Fibroblast of skin of abdomen (primary cell): ENCODE measurements at places on chromosomes 7 and 10.

- DNase-seq, result peak; percentile 82
Observed at GRCh38 chr10:29849126-29849833, 210.1 kb downstream of the JCAD start.

DNA sequence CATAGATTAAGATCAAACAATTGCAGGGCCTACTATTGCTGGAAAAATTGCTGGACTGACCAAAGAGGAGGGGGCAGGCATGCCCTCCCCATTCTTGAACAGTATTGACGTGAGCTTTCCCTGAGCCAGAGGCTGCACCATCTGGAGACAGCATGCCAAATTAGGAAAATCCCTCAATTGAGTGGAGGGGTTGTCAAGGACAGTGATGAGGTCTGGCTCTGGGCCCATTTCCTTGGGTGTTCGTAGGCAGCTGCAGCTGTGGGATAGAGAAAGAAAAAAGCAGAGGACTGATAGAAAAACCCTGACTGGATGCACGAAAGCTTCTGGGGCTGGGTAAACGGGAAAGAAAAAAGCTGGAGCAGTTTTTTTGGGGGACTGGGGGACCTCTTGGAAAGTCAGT is 22.8 kb upstream of the ORC5 start:
- peak; percentile 70 for DNase-seq

GRCh38 chr10:15719899-15720634 is at the start of gene ITGA8:
TSS of gene ITGA8 (minus strand) at chr10:15719922. CDS start at chr10:15719771, 151 bp downstream.
- peak; percentile 44 for DNase-seq

DNA sequence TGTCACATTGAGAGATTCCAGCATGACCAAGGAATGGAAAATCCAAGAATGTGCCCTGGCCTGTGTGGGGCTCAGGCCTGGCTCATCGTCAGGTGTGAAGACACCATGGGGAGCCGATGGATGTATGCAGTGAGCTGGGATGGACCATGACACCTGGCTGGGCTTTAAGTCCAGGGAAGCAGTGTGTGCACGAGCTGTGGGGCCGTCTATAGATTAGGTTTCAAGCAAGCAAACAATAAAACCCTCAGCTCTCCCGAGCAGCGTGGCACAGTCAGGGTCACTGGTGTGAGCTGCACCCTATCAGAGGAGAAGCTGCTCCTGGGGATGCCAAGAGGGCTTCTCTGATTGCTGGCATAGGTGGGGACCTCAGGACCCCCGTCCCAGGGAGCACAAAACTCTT is 50.5 kb upstream of the DLG5 start:
- DNase-seq, result no peak

DNA sequence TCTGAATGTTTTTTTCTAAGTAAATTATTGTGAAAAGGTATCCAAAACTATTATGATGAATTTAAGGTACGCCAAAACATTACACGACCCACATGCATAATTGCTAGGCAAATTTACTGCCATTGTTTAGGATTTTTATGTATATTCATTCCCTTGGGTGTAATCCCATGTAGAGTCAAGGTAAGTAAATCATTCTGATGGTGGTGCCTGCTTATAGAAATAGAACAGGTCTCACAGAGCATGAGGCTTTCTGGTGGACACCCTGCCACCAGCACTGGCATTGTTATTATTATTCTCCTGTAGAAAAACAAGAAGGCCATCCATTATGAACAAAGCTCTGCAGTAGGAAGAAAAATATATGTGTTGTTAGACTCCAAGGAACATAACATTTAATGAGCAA is 111.7 kb upstream of the ZNF804B start:
- DNase-seq, result no peak

- DNase-seq, result no peak
Observed at GRCh38 chr10:94645285-94645684, 38.2 kb upstream of the CYP2C18 start.

DNA sequence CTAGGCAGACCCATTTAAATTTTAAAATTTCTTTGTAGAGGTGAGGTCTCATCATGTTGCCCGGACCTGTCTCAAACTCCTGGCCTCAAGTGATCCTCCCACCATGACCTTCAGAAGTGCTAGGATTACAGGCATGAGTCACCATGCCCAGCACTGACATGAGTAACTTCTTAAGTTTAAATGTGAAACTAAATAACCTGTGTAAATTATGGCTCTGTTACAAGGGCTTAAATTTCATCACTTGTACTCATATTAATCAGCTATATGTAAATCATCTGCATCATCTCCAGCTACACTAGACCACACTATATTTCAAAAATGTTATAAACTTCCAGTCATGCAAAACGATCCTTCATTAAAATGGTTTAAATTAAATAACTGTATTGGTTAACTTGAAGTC is 56.1 kb downstream of the ATAD1 start:
- peak; percentile 76 for DNase-seq

- DNase-seq, result no peak
Observed at GRCh38 chr10:97018251-97019212, 167.2 kb downstream of the SLIT1 start.

DNA sequence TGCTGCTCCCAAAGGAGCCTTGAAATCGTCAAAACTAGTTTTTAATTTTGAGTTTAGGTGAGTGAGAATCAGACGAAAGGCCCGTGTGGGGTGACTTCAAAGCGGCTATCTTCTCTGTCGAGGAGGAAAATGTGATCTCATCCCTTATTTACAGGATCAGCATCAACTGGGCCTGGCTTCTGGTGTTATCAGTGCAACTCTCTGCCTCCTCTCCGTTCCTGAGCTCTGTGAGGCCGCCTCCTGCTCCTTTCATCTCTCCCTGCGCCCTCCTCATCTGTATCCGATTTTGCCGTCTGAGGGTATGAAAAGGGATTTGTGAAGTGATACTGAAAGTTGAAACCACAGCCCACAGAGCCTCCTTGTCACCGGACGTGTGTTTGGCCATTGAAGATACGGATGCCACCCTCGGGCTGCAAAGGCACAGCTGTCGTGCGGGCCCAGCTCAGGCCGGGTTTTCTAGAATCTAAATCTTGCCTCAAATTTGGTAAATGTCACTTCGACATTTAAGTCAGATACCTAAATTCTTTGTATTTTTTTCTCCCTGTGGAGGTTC is 408.7 kb upstream of the ADARB2 start:
- DNase-seq, result no peak
